GM23338 (cell line): ENCODE measurements at places on chromosomes 3 and 15. TPM values are rescaled to one million over a fixed set of nuclear protein-coding genes. Genes with fewer than 3 reads are reported as not detected.

C3orf33 gene
- 4.7 and 5.3 TPM in 2 replicates for polyA plus RNA-seq

TIGIT gene
- 0.07 and 0.50 TPM in 2 replicates for polyA plus RNA-seq

IMPG2 gene
- polyA plus RNA-seq = 0.03 TPM in 1 of 2 replicates, not detected in the other

MAPKBP1 gene
- polyA plus RNA-seq = 1.9 and 2.7 TPM in 2 replicates

ANKRD34C gene
- polyA plus RNA-seq = not detected in 2 replicates

FAM219B gene
- 28.2 and 28.8 TPM in 2 replicates for polyA plus RNA-seq

RARRES1 gene
- 0.54 and 0.82 TPM in 2 replicates for polyA plus RNA-seq

TARS3 gene
- polyA plus RNA-seq = 12.7 and 13.0 TPM in 2 replicates

FBXO45 gene
- polyA plus RNA-seq = 10.3 and 11.5 TPM in 2 replicates

MKRN2 gene
- polyA plus RNA-seq = 9.1 and 11.4 TPM in 2 replicates

CORO2B gene
- polyA plus RNA-seq = 1.4 and 1.6 TPM in 2 replicates

CP gene
- 2.3 and 3.6 TPM in 2 replicates for polyA plus RNA-seq

EFHB gene
- polyA plus RNA-seq = 0.68 and 1.4 TPM in 2 replicates
